ENCODE measurements at places on chromosomes 2 and 18.

DNA sequence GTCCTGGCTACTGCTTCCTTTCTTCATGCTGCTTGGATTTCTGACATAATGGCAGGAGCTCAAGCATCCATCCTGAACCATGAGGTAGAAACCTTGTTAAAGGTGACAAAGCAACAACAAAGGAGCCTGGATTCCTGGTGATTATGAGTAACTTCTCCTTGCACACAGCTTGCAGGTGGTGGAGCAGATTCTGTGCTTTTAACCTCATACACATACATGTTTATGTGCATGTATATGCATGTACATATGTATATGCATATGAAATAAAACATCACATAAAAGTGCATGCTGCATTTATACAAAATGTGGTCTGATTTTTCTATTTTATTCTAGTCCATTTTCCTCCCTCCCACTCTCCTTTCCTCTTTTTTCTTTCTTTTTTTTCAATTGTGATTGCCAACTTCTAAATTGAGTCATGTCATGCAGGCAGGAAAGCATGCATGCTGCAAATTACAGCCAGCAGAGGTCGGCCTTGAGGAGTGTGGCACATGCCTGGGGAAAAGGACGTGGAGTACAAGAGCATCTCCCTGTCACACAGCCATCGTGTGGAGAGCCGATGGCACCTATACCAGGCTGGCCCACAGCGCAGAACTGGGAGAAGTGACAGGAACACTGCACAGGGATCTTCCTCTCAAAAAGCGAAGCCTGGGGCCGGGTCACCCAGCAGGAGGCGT lies 17.9 kb downstream of the LCT start:
- peak; percentile 38 for DNase-seq

DNA sequence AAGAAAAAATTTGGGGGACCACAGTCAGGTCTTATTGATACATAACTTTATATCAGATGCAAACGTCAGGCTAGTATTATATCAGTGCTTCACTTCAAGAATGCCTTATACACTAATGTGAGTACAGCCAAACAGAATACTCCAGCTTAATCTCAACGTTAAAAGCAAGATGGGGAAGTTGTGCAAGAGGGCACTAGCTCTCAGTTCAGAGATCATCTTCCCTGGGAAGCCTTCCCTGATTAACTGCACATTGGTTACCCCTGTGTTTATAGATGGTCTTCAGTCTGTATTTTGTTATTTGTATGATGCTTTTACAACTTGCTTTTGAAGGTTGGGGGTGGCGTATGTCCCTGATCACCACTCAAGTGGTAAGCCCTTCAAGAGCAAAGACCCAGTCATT lies 11.4 kb downstream of the EPAS1 start:
- DNase-seq, result no peak

DNA sequence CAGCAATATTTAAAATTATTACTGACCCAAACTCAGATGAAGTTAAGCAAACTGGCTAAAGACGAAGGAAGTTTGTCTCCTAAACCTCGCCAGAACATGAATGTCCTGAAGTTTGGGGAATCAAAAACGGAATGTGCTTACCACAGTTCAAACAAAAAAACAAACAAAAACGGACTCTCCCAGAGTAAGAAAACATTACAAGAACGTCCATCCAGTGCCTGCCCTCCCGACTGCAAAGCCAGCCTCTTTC lies 1.1 kb downstream of the KANSL1L start:
- DNase-seq, result no peak

- DNase-seq, result no peak
Measured at GRCh38 chr2:176423819-176424218, 154.6 kb downstream of the MTX2 start.

DNA sequence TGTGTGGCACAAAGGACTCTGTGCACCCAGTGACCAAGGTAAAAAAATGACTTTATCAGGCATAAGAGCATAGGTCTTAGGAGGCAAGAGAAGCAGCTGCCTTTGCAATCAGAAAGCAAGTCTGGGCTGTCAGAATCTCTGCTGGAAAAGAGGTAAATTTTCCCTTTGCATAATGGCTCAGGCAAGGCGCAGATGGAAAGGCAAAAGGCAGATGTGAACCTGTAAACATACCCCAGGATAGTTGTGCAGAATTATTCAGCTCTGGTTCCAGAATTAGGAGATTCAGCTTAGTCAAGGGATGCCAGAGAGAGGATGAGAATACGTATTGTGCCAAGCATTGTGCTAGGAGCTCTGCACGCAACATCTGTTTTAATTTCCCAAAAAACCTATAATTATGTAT lies 258.7 kb downstream of the CLIP4 start:
- DNase-seq, result no peak

DNA sequence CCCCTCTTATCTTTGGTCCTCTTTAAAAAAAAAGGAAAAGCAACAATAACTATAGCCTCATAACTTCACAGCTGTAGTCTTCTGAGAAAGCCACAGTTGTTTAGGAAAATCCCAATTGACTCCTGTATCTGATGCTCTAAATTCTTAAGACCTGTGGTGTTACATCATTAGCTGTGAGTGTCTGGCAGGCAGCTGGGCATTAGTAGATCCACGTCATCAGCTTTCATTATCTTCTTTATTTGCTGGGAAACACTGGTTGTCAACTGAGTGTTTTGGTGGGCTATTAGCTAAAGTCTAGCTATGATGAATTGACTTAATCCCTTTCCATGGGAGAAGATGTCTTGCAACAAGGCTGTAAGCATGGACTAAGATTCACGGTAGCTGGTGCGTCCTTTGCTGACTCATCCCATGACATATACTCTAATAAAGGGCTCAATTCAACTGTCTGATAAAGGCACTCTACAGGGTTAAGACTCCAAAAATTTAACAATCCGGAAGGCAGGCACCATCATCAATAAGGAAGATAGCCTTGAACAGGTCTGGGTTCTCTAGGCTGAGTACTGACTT lies 517.2 kb downstream of the PLCL1 start:
- no peak for DNase-seq

- DNase-seq, result peak; percentile 24
Measured at GRCh38 chr2:71277536-71278103, 50.7 kb upstream of the PAIP2B start.

GRCh38 chr2:182914852-182915251 lies 48.4 kb upstream of the FRZB start:
- DNase-seq, result no peak

DNA sequence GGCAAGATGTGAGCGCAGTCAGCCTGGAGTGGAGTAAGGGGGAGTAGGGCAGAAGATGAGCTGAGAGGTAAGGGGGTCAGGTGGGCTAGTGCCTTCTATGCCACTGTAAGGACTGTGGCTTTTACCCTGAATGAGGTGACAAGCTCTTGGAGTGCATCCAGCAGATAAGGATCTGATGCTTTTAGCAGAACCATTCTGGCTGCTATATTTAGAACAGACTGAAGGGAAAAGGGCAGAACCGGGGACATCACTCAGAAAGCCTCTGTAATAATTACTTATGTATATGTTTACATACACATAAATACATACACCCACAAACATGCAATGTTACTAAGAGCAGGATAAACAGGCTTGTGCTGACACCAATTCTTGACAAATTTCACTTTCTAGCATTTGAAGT lies 124.8 kb downstream of the DTNB start:
- DNase-seq, result no peak

DNA sequence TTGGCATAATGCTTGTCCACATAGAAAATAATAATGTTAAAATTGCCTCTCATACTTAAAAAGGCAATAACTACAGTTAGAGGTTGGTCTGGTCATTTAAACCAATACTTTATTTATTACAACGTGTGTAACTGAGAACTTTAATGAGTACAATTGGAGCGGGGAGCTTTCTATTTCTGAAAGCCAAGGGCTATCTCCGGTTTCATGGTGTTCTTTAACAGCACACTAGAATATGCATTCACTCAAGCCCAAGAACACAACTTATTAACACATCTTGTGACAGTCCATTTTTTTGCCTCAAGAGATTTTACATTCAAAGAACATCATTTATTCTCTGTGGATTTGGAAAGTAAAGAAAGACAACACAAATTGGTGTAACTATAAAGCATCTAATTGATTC lies 131.8 kb downstream of the KCNH7 start:
- no peak for DNase-seq

GRCh38 chr2:227788561-227789018 lies 25.1 kb upstream of the CCL20 start:
- peak; percentile 89 for DNase-seq

DNA sequence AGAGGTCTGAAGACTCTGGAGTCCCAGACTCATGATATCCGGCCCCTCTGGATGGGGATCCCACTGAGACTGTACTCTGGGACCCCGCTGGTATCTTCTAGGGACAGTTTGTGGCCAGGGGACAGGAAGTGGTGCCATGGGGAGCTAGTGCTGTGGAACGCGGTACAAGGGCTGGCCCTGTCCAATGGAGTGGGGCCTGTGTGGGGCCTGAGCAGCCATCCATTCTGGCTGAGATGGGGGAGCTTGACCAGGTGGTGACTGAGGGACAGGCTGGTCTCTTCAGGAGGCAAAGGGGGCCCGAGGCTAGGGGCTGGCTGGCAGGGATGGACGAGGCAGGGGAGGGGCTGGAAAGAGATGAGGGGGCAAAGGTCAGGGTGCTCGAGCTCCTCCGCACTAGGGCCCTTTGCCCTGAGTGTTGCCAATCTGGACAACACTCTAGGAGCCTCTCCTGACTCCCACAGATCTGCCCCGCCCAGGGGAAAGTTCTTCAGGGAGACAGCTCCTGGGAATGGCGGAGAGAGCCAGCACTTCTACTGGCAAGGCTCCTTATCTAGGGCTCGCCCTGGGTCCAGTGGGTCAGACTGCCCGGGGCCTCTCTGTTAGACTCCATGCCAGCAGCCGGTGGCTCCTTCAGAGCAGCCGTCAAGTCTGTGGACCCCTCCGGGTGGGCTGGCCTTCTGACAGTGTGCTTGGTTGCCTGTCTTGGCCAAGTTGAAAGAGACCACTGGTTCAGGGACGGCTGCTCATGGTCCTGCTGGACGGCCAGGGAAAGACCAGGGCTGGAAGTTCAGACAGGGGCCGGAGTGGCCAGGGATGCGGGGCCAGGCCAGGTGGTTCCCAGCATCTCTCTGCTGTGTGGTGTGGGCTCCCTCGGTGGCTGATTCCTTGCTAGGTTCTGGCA lies 12.3 kb downstream of the MALL start:
- DNase-seq, result no peak

- DNase-seq, result no peak
Measured at GRCh38 chr2:84388921-84389490, 70.1 kb downstream of the SUCLG1 start.

DNA sequence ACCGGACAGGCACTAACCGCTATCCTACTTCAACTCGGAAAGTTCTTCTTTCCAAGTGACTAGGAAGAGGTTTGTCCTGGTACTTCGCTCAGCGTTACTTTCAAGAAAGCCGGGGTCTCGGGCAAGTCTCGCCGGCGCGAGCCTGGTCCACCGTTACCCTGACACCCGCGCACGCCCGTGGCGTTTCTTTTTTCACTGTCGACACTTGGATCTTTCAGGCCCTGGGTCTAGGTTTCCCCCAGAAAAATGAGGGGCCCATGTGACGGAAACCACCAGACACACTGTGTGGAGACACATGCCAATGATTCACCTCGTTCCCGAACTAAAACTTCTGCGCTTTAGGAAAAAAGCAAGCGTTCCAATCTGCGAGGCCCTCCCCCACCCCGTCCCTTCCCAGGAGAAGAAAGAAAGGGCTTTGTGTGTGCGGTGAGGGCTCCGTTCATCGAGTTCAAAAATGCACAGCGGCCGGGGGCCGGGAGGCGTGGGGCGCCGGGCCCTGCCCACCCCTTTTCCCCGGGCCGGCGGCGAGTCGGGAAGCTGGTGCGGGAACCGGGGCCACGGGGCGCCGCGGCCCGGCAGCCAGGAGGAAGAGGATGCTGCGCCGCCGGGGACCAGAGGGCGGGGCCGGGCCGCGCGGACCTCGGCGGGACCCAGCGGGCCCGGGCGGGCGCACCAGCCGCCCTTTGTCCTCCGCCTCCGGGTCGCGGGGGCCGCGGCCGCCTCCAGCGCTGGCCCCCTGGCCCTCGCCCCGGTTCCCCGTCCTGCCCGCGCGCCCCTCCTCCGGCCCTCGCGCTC lies 2.6 kb downstream of the ZNF521 start:
- DNase-seq, result no peak

DNA sequence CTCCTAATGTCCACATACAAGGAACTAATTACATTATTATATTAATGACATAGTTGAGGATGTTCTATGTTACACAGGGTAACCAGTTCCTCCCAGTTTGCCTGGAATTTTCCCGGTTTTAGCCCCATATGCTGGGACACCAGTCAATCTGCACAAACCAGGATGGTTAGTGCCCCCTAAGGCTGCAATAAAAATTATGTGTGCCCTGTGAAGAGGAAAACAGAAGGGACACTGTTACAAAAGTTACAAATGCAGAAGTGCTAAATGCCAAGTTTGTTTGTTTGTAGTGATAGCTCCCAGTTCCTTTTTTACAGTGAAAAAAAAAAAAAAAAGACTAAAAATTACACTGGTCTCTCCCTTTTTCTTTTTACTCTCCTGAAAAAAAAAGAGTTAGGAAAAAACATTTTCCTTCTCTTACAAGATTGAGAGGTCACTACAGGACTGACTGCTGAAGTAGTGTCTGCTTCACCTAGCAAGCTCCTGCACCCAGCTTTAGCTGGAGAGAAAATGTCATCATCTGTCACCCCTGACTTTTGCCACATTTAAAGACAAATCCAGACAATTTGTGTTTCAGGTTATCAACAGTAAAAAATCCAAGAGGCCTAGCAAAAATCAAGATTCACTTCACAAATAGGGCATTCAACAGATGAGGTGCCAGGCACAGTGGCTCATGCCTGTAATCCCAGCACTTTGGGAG lies 3.2 kb downstream of the ANKRD44 start:
- DNase-seq, result no peak

DNA sequence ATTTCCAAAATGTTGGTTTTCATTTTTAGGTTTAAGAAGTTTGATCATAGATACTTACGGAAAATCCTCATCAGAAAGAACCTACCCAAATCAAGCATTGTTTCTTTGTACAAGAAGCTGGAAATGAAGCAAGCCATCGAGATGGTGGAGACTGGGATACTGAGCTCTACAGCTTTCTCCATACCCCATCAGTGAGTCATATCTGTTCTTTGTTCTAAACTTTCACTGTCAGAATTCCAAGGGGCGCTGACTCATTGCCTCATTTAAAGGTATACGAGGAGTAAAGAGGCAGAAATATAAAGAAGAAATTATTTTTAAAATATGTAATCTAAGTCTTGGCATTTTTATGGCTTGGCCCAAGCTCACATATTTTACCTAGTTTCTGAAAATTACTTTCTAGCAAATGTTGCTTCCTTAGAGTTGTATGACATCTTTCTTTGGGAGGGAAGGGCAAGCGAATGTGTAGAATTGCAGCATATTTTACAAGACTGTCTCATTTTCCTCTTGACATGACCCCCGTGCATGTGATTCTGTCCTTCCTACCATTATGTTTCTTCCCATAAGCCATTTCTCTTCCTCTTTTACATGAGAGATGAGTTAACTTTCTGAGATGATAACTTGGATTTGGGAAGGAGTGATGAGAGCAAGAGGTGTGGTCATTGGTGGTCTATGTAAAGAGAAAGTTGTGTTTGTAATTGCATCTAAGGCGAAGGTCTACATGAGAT lies 41.2 kb downstream of the SLC9A4 start:
- DNase-seq, result peak; percentile 95

DNA sequence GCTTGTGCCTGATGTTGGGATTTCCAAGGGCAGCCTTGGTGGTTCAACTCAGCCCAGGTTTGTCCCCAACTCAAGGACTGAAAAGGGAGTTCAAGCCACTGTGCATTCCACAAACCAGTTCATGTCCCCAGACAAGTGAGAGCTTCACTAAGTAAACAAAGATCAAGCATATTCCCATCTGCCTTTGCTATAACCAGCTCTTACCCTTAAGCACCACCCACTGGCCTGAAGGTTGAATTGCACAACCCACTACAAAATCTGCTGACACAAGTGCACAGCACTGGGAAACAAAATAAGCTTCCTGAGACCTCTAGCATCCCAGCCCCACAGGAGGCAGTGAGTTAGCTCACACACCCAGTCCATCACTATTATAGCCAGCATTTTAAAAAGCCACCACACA lies 516.7 kb downstream of the NR4A2 start:
- DNase-seq, result peak; percentile 58
